ENCODE measurements at places on chromosomes 2 and 18.

- no peak for DNase-seq
Measured at GRCh38 chr18:27415495-27415894, 230.4 kb upstream of the CHST9 start.

GRCh38 chr2:120541553-120541932, 194.1 kb upstream of the GLI2 start:
- DNase-seq: no peak

DNA sequence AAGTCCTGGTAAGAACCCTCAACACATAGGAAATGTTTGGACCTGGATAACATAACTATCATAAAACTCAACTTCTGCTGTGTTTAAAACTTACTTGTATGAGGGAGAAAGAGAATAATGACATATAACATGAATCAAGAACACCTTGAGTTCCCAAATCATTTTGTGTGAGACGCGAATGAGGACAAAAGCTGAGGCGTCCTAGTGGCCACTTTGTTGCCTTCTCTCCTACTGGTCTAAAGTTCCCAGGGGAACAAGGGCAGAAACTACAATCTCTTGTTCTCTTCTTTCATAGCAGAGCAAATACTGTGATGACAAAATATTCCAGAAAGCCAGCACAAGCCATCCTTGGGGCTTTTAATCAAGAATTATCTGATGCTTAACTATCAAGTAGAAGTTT, 8.3 kb upstream of the LCT start:
- no peak for DNase-seq

- DNase-seq: no peak
Measured at GRCh38 chr2:176534798-176535466, 265.7 kb downstream of the MTX2 start.

DNA sequence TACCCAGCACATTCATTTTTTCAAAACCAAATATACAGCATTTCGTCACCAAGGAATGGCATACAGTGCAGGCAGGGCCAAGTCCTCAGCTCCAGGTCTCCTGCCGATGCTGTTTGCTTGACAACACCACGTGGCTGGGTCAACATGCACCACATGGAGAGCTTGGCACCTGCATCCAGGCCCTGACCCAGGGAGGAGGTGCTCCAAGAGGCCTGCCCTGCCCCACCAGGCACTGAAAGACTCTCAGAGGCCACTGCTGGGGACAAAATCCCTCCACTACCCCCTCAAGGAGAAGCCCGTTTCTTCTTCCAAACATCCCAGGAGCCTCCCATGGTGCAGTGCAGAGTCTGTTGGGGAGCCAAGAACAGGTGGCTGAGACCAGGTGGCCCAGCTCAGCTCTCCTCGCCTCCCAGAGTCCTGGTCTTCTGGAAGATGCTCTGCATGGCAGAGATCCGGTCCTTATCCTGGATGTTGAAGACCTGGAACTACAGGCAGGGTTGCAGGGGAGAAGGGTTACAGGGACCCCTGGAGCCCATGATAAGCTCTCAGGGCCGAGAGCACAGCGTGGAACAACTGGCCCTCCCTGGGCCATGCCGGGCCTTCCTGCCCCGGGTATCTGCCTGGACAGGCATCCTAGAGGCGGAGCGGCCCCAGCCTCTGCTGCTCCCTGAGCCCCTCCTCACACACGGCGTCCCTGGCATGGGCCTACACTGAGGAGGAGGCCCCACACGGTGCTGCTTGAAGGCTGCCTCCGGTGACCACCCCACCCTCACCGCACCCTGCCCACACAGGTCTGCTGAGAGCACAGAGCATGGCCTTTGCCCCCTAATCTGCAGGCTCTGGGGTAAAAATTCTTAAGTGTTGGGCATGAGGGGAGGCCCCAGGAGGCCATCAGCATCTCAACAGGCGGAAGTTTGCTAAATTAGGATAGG, 9.0 kb downstream of the MAB21L4 start:
- no peak for DNase-seq

All from brain microvascular endothelial cell (primary cell).